ENCODE measurements at places on chromosomes 4 and X. TPM values are rescaled to one million over a fixed set of nuclear protein-coding genes. Genes with fewer than 3 reads are reported as not detected.

The PAGE2 gene
- total RNA-seq, result not detected

The EXOC1 gene
- total RNA-seq, result 24.9 TPM

The HDAC8 gene
- 18.1 TPM for total RNA-seq

The ZFP42 gene
- total RNA-seq, result 0.33 TPM

The EXOC1L gene
- not detected for total RNA-seq

The CYSLTR1 gene
- not detected for total RNA-seq

The ARMCX4 gene
- total RNA-seq, result 0.92 TPM

The SSX2 gene
- not detected for total RNA-seq
